Activated naive CD4-positive, alpha-beta T cell treated with anti-CD3 and anti-CD28 coated beads, Interleukin-2, amount 10 ng/mL, durations not matched to agents 7 days and 5 days (primary cell): ENCODE measurements at places on chromosomes 16 and 17.

- DNase-seq = peak; percentile 78
Measured at GRCh38 chr17:76791053-76791980, 53.4 kb downstream of the MFSD11 start.

GRCh38 chr17:78824240-78824639, 16.4 kb downstream of the USP36 start:
- DNase-seq = peak; percentile 6

DNA sequence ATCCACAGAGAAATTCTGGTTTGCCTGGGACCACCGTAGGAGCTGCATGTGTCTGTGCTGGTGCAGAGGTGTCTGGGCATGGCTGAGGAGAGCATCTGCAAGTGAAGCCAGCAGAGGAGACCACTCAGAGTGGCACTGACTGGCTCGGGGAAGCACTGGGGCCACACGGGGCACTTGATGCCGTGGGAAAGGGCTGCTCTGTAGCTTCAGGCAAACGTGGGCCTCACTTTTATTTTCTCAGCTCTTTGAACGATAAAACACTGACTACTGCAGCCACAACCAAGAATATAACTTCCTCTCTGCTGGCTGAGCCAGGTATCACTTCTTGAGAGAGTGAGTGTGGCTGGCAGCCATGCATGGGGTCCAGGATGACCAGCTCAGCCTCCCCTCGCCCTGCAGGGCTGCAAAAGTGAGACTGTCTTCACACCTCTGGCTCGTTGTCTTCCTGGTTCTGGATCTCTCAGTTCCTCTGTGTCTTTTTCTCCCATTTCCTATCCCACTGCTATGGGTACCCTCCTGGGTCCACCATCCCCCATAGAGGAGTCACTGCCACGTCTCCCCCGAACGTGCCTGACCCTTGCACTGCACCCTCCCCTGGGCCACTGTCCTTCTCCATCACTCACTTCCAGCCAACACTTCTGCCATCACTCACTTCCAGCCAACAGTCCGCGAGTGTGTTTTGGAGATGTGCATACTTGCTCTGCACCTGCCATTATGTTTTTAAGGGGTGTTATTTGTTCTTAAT, 201.4 kb upstream of the CHMP6 start:
- peak; percentile 61 for DNase-seq

DNA sequence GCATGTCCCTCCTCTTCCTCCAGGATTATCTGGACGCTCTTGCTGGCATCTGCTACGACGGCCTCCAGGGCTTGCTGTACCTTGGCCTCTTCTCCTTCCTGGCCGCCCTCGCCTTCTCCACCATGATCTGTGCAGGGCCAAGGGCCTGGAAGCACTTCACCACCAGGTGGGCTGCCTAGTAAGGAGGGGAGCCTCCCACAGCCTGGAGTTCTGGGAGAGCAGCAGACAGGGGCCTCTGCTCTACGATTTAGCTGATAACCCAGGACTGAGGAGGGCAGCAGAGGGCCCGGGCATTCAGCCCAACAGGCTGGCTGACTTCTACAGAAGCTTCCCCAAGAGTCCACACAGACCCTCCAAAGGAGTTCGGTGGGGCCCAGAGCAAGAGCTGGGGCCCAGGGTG, 21.8 kb upstream of the DNAI2 start:
- DNase-seq = no peak

DNA sequence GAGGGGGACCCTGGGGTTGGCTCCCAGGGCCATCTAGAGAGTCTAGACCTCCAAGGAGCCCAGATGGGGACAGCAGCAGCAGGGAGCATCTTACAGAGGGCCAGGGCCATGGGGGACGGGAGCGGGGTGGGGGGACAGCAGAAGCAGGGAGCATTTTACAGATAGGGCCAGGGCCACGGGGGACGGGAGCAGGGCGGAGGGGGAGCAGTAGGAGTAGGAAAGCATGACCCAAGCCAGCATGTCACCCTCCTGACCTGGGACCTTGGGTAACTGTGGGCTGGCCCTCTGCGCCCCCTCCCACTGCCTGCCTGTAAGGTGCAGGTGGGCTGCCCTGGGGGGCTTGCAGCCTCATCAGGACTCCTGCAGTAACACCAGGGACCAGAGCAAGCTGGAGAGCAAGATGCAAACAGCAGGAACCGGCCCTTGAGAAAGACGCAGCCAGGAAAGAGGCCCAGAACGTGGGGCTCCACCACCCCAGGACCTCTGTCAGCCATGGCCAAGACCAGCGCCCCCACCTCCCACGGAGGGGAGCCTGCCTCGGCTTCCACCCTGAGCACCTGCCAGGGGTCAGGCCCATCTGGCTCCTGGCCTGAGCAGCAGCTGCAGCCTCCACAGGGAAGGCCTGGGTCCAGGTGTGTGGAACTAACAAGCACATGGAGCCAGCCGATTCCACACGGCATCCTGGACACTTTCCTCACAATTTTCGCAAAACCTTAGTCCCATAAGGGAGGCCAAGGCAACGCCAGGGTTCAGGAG, 2.4 kb downstream of the ZNF598 start:
- no peak for DNase-seq

GRCh38 chr17:32814836-32815235, 62.1 kb downstream of the MYO1D start:
- no peak for DNase-seq

DNA sequence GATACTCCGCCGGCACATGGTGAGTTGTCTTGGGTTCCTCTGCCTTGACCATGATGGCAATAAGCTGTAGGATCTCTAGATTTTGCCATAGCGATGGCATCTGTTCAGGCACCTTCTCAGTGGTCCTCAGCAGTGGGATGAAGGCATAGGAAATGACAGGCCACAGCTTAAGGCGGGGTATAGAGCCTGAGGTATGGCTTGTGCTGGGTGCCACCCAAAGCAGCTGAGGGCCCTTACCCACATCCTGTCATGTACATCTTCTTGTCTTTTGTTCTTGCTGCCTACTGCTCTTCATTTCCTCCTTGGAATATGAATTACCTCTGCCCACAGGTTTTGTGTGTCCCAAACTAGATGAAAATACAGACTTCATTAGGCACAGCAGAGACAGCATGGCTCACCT, 29.5 kb downstream of the KAT7 start:
- DNase-seq = peak; percentile 76

DNA sequence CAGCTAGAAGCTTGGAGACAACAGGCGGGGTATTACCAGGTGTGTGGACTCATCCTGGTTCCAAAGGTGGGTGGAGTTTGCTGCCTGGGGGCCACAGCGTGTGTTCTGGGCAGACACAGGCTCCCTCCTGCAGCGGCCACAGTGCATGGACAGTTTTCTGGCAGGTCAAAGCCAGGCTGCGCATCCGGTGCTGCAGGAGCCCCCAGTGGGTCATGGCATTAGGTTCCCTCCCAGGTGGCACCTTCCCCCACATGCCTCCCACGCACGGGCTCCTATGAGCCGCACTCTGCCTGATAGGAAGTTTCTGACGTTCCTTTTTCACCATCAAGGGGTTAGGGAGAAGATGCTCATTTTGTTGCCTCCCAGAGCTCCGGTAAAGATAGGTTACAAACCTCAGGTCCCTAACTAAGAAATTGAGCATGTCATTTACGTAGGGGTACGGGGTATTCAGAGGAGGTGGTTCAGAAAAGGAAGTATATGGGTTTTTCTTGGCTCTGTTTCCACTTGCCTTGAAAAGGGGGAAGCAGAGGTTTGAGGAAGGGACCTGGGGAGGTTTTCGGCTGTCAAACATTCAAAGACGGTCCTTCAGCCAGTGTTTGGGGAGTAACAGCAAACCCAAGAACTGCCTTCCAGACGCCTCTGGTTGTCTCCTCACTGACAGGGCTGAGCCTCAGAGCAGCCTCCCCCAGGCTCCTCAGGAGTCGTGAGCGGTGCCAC, 32.7 kb upstream of the NAT9 start:
- no peak for DNase-seq

DNA sequence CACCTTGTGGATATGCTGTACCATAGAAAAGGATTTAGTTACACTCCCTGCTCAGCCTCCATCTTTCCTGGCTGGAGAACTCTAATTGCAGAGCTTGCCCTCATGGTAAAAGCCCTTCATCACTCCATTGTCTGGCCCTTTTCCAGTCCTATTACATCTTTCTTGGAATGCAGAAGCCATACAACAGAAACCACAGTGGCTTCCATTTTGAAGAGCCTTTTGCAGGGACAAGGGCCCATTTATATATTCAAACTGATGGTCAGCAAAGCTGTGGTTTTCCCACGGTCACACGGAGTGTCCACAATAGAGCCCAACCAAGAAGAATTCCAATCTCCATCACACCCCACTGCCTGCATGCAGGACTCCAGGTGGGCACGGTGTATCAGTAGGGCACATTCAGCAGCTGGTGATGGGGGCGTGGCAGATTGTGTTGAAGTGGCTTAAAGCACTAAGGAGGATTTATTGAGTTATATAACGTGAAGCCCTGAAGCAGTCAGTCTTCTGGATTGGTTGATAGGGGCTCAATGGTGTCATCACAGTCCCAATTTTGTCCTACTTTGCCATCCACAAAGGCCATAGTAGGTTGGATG, 20.3 kb downstream of the COPRS start:
- DNase-seq = no peak

DNA sequence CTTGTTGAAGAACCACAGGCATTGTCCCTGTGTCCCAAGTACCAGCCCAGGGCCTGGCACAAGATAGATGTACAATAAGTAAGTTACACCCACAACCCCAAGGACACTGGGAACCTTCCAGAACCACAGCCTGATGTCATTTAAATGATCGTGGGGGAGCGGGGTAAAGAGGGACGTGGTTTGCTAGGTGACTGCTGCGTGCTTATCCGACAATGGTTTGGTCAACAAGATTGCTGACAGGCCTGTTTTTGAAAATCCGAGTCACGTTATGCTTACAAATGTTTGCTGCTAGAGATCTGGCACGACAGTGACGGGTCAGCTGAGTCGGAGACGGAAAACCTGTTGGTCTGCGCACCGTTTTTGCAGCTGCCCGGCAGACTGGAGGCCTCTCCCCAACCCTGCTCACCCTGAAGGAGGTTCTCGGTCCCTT, 22.8 kb downstream of the COTL1 start:
- DNase-seq = no peak

- no peak for DNase-seq
Measured at GRCh38 chr16:67040166-67040565, 11.2 kb downstream of the CBFB start.

- no peak for DNase-seq
Measured at GRCh38 chr16:69922200-69922599, 28.9 kb upstream of the CLEC18A start.

- no peak for DNase-seq
Measured at GRCh38 chr16:71758293-71758760, 33.8 kb upstream of the PHLPP2 start.

- DNase-seq = peak; percentile 76
Measured at GRCh38 chr17:77645072-77646045, 313.1 kb upstream of the TNRC6C start.

DNA sequence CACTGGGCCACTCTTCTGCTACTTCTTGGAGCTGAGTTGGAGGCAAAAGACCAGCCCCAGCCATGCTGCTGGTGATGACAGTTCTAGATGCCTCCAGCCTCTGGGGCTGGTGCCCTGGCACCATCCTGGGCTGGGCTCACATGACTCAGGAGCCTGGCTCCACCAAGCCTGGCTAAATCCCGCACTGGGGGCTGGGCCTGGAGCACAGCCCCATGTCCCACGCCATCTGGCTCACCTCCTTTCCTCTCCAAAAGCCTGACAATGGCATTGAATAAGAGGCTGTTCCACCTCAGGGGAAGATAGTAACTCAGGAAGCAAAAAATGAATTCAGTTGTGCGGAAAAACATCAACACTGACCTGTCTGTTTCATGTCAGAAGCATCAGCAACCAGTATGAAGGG, 45.1 kb upstream of the MTSS2 start:
- DNase-seq = no peak

GRCh38 chr17:14733376-14733775, 432.5 kb downstream of the HS3ST3B1 start:
- DNase-seq = no peak

DNA sequence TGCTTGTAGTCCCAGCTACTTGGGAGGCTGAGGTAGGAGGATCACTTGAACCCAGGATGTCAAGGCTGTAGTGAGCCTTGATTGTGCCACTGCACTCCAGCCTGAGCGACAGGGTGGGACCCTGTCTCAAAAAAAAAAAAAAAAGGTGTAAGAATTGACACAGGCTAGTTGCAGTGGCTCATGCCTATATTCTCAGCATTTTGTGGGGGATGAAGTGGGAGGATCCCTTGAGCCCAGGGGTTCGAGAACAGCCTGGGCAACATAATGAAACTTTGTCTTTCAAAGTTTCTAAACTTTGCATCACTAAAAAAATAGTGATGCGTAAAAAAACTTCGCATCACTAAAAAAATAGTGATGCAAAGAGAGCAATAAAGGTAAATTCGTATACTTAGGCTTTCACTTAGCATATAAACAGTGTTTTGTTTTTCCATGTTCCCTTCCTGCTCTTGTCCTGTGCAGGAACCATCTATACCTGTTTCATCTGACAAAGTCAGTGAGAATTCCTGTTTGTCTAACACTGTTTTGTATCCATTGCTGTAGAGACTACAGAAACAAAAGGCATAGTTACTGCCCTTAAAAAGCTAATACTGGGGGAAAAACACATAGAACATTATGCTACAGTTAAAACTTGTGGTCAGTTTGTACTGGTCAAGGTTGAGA, 32.1 kb downstream of the CTCF start:
- DNase-seq = no peak

DNA sequence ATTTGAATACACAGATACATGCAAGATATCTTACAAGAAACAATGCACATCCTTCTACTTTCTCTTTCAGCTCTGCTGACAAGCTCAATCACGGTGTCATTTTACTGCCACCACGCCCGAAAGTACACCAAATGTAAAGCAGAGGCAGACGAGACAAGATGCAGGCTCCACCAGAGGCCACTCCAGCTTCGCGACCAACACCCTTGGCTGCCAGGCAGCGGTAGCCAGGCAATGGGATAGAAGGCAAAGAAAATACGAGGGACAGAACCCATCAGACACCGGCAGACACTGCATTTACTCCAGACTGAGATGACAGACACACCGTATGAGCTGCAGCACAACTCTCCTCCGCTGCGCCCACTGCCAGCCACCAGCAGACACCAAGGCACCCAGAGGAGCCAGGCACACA, 41.0 kb downstream of the USP22 start:
- DNase-seq = peak; percentile 34

- no peak for DNase-seq
Measured at GRCh38 chr16:88274847-88275246, 107.9 kb upstream of the ZNF469 start.

DNA sequence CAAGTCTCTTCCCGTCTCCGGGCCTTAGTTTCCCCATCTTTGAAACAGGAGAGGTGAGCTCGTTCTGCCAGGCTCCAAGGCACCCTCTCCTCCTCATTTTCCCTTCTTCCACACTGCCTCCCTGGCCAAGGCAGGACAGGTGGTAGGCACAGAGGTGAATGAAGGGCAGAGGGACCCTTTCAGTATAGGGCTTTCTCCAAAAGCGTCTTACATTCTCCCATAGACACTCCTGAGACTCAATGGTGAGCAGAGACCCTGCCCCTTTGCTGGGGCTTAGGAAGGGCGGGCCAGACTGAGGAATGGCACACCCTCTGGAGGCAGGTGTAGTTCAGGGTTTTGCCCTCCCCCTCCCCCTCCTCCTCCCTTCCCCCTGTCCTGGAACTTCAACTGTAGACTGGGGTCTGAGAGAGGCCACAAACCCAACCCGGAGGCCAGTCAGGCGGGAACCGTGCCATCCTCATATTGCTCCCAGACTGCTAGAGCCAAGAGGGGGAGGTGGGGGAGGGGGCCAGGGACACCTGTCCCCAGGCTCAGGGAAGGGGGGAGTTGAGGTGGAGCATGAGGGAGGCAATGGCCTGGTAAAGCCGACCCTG, 1.9 kb downstream of the PLEKHH3 start:
- no peak for DNase-seq
